ENCODE measurements at places on chromosomes 2 and 18.

DNA sequence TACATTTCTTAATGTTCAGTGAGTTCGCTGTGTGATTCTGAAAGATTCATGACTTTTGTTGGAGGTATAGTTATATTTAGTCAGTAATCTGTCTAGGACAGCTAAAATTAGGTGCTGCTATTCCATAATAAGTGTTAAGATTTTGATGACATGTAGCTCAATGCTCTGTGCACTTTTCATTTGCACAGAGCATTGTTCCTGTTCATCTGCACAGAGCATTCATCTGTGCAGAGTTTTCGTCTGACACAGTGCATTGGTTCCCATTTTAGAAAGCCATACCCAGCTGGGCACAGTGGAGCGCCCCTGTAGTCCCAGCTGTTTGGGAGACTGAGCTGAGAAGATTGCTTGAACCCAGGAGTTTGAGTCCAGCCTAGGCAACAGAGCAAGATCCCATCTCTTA, 8.6 kb downstream of the POLI start:
- DNase-seq, result no peak

DNA sequence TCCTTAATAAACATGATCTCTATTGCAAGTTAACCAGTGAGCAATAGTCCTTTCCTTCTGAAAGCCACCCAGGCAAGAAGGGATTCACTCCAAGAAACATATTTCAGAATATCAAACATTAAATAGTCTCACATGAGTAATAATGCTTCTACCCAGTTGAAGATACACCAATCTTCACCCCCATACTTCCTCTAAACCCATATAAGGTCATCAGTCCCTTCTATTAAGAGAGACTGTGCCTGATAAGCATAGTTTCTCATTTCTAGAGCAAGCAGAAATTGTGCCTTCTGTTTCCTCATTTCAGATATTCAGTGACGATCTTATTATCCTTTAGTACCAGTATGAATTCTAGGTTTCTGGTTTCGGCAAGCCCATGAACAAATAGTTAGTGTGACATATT, 64.6 kb downstream of the DSEL start:
- no peak for DNase-seq

- DNase-seq, result peak; percentile 56
Measured at GRCh38 chr2:207008105-207008990, 69.0 kb downstream of the CPO start.

DNA sequence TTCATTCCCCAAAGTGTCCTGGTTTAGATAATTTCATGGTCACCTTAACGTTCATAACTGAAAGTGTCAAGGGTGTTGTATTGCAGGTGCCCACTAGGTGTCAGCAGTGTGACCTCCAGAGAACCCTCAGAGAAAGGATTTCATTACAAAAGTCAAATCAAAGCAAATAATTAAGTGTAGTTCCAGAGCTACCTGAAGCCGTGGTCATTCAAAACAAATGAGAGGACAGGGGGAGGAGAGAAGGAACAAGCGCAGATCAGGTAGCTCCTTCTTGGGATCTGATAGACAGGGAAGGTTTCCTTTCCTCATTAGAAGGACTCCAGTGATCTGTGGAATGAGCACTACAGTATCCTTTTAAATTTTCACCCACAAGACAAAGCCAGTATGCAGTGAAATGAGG, at the start of gene SLC9A4:
TSS of gene SLC9A4 (plus strand) at position 207 of the 400 bp plus-strand sequence. CDS start 534 bp downstream, outside the sequence.
- DNase-seq, result peak; percentile 6

GRCh38 chr2:237806334-237806733, 7.8 kb downstream of the RBM44 start:
- DNase-seq, result no peak

GRCh38 chr2:239824046-239824694, 201.0 kb downstream of the NDUFA10 start:
- no peak for DNase-seq

GRCh38 chr18:69215161-69215560, 185.5 kb upstream of the DOK6 start:
- no peak for DNase-seq

- no peak for DNase-seq
Measured at GRCh38 chr18:13287372-13287771, 68.8 kb downstream of the LDLRAD4 start.

- DNase-seq, result no peak
Measured at GRCh38 chr2:117614823-117615534, 199.5 kb upstream of the DDX18 start.

DNA sequence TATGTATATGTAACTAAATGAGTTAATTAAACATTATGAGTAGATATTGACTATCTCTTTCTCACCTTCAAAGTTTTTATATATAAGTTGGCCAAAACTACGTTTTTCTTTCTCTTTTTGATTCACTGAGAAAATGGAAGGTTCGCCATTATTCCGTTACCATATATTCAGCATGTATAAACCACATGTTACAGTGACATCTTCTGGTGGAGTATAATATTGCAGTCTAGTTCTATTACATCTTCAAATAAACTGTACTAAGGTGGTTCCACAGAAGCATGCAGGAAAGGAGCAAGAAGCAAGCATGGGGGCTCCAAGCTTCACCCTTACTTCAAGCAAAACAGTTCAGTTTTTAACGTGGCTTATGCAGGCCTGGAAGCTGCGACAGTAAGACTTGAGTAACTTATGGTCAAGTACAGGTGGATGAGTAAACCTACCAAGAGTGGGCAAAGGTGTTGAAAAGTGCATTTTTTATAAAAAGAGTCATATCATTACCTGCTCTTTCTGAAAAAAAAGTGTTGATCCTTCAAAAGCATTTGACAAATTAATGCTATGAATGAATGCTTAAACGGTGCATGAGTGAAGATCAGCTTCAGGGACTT, 129.8 kb upstream of the RAB6C start:
- DNase-seq, result peak; percentile 58

GRCh38 chr2:25228848-25229278, 60.5 kb upstream of the POMC start:
- DNase-seq, result peak; percentile 58

GRCh38 chr18:49609256-49610021, 47.6 kb downstream of the LIPG start:
- no peak for DNase-seq

GRCh38 chr2:203599509-203599908, 64.4 kb upstream of the RAPH1 start:
- DNase-seq, result no peak

DNA sequence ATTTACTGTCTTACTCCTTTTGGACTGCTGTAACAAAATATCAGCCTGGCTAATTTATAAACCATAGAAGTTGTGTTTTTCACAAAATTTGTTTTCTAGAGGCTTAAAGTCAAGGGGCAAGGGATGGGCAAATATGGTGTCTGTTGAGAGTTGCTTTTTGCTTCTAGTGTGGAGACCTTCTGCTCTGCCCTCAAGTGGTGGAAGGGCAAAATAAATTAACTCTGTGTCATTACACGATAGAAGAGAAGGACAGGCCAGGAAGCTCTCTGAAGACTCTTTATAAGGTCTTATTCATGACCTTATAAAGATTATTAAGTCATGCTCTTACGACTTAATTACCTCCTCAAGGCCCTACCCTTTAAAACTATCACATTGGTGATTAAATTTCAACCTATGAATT, 181.2 kb upstream of the LRATD1 start:
- DNase-seq, result no peak

- DNase-seq, result no peak
Measured at GRCh38 chr2:49262801-49263560, 108.7 kb upstream of the FSHR start.

GRCh38 chr2:116747103-116747502, 1067.4 kb upstream of the DDX18 start:
- no peak for DNase-seq

- DNase-seq, result peak; percentile 45
Measured at GRCh38 chr2:147989809-147990403, 30.6 kb downstream of the ORC4 start.

DNA sequence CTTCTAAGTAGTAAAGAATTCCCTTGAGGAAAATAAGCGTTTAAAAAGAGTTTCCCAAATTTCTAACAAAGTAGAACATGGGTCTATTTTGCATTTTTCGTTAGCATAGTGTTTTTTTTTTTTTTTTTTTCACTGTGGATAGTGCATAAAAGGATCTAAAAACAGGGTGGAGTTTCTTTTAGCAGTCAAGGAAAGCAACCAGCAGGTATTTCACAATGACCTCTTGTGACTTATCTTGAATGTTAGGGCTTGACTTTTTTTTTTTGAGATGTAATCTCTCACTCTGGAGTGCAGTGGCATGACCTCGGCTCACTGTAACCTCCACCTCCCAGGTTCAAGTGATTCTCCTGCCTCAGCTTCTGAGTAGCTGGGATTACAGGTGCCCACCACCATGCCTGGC, 14.9 kb upstream of the DGKD start:
- DNase-seq, result no peak

DNA sequence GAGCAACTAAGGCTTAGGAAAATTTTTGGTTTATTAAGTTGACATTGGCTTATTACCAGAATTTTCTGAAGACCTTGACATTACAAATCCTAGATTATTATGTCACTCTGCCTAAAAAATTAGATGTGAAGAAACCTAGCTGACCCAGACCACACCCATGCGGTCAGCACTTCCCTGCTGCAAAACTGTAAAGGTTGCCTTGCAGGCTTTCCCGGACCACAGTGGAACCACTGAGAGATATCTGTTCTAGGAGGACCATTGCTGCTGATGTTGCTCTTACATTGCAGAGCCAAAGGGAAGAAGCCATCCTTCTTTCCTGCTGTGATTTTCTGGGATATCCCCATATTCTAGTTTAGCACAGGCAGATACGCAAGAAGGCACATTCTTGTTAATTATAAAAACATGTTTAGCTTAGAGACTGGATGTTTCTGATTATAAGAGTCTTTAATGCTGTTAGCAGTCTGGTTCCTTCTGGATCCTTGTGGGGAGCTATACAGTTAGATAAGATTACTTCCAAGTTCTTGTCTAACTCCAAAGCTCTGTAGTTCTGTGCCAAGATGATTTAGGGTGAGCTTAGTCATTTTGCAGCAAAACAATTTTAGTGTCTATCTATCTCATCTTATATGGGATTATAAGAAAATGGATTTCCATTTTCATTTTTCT, 70.2 kb downstream of the AOX1 start:
- peak; percentile 58 for DNase-seq

Measured in fibroblast of gingiva (primary cell).